ENCODE measurements at places on chromosomes 3 and 15. TPM values are rescaled to one million over a fixed set of nuclear protein-coding genes. Genes with fewer than 3 reads are reported as not detected.
A peak's percentile ranks its signal among the peaks of the same experiment; 100 is the strongest.

DNA sequence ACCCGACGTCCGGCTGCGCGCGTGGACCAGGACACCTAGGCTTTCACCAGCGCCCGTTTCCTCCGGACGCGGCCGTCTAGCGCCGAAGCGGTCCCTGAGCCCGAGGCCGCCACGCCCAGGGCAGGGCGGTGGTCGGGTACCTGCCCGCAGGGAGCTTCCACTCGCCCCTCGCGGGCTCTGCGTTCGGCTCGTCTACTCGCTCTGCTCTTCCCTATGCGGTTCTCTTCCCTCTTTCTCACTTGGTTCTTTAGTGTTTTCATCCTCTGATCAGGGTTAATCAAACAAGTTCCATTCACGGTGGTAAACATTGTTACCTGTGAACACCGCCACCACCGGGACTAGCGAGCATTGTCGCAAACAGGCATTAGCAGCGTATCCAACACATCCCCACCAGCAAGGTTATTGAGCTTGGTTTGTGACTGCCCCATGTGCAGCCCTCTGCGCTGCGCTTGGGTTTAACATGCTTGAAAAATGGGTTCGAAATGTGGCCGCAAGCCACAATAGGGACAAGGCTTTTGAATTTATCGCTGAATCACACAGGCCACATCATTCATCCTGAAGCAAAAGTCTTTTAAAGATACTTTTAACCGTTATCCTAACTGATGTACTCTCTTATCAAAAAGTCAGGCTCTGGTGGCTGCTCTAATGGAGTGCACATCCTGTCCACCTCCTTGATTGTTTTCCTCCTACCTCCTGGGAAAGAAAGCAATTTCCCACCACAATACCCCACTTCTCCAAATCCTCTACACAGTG, 843 bp upstream of the CD47 start:
- no peak for DNase-seq

GRCh38 chr3:102979682-102980354, 545.0 kb downstream of the ZPLD1 start:
- peak; percentile 88 for DNase-seq

DNA sequence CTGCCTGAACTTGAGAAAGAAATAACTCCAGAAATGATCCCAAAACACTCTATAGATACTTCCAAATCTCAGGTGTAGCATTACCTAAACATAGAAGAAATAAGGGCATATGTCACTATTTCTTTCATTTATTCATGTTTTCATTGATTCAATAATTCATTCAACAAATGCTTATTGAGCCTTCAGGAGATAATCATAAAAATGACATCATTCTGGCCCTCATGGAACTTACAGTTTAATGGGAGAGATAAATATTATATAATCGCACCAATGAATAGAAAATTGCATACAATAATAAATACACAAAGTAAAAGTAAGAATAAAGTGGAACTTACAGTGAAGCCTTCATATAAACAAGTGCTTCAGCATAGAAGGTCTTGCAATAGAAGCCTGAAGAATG, 58.1 kb upstream of the NR2F2 start:
- no peak for DNase-seq

DNA sequence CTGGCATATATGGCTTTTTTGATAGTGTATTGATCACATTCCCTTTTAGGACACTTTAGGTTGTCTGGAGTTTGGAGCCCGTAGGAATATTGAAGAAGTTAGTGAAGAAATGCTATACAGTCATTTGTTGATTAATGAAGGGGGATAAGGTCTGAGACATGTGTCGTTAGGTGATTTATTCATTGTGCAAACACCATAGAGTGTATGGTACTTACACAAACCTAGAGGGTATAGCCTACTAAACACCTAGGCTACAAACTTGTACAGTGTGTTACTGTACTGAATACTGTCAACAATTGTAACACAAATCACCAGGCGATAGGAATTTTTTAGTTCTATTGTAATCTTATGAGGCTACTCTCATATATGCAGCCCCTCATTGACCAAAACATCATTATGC, 3.3 kb downstream of the TPM1 start:
- no peak for DNase-seq

GRCh38 chr3:9008550-9009255, 45.4 kb upstream of the RAD18 start:
- no peak for DNase-seq

DNA sequence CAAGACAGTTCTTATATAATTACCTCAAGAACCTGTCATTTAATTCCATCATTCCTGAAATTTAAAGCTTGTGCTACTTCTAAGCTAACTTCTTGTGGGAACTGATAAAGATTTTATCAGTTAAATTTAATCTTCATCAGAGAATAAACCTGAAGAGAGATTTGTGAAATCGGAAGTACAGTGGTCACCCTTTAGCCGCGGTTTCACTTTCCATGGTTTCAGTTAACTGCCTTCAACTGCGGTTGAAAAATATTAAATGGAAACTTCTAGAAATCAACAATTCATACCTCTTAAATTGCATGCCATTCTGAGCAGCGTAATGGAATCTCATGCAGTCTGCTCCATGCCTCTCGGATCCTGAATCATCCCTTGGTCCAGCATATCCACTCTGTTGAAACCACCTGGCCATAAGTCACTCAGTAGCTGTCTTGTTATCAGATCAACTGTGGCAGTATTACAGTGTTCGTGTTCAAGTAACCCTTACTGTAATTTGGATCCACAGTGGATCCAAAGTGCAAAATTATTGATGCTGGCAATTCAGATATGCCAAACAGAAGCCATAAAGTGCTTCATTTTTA, 626.1 kb downstream of the CADM2 start:
- DNase-seq = no peak

- no peak for DNase-seq
Measured at GRCh38 chr15:33915571-33916407, 52.5 kb upstream of the CHRM5 start.

DNA sequence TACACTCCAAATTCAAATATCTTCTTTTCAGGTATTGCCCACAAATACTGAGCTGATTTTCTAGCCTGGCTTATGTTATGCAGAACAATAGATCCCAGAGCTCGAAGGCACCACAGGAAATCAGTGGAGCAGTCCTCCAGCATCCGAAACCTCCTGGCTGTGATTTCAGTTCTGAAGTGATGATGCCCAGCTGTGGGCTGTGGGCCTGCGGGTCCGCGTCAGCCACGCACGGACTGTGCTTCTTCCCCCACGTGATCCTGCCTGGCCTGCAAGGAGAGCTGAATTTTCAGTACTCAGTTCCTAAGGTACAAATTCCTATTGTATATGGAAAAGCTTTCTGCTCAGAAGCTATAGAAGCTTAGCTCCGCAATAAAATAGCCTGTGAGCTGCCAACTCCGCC, 96.2 kb downstream of the OCA2 start:
- no peak for DNase-seq

DNA sequence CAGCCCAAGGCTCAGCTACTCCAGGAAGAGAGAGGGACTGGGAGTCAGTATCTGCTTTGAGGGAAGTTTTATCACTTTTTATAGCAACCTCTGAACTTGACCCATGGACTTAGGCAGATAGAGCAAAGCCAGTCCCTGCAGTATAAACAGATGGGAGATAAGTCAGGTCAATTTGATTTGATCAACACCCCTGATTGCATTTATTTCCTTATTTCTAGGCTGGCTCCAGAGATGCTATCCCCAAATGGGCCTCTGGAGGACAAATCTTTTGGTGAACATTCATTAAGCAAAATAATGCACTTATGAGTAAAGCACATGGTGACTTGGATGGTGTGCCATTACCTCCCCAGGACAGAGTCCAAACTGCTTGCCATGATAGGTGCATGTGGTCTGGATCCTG, 8.9 kb upstream of the IDH3A start:
- DNase-seq = no peak

GRCh38 chr3:156171281-156172267, 51.2 kb downstream of the KCNAB1 start:
- DNase-seq = no peak

- DNase-seq = no peak
Measured at GRCh38 chr15:88220443-88221335, 35.9 kb downstream of the NTRK3 start.

- DNase-seq = no peak
Measured at GRCh38 chr15:36844534-36844998, 255.8 kb downstream of the MEIS2 start.

DNA sequence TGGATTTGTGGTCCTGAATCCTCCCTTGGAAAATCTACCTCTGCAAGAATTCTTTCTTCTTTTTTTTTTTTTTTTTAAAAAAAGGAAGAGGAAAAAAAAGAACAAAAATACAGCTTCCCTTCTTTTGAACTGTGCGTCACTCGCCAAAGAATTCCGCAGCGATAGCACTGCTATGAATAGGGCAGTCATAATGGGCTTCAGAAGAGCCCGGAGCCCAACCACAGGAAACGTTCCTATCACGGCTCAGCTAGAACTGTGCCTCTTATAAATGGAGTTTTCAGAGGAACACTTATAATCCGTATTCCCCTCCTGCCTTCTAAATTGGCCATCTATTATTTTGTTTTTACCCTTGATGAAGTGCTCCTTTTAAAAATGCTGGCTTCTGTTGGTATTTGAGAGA, 227.7 kb downstream of the ADAMTS17 start:
- DNase-seq = peak; percentile 46

DNA sequence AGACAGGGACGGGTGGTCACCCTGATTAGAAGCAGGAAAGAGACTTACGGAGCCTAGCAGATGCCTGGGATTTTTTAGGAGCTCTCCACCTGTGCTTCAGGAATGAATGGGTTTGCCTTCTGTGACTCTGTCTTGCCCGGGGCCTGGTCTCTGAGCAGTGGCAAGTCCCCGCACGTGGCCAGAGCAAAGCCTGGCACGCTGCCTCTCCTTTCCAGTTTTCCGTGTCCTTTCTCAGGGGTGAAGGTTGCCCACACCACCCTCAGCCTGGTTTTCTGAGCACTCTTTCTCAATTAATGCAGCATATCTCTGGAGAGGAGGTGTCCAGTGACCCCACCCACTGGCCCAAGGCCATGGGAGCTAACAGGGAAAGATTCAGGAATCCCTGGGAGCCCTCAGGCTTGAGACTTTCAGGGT, 14.5 kb upstream of the CHST14 start:
- DNase-seq = no peak

DNA sequence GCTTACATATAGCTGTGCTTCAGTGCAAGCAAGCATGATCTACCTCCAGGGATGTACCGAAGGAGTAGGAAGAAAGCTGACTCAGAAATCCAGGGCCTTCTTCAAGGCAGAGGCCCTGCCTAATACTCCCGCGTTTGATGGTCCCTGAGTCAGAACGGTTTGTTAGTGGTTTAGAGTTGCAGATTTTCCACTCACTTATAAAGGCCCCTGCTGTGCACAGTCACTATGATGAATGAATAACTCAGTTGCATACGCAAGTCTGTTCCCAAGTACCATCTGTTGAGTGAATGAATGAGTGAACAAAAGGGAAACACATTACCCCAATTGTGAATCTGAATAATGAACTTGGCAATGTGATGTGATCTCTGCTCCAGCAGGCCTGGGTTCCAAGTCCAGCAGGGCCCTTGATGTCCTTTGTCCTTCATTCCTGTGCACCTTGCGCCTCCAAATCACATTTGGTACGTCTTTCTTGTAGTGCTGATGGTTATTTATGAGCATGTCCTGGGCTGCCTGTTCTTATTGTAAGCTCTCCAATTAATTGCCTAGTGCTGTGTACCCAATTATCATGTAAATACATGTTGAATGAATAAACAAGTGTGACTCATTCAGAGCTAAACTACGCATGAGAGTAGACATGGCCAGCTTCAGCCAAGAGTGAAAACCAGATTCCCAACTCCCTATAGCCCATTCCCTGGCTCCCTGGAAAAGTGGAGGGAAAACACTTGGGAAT, 85.3 kb upstream of the LIMD1 start:
- no peak for DNase-seq

- no peak for DNase-seq
Measured at GRCh38 chr15:50431204-50431603, 7.0 kb downstream of the USP8 start.

GRCh38 chr15:51025454-51025846, 69.3 kb downstream of the TNFAIP8L3 start:
- DNase-seq = no peak

DNA sequence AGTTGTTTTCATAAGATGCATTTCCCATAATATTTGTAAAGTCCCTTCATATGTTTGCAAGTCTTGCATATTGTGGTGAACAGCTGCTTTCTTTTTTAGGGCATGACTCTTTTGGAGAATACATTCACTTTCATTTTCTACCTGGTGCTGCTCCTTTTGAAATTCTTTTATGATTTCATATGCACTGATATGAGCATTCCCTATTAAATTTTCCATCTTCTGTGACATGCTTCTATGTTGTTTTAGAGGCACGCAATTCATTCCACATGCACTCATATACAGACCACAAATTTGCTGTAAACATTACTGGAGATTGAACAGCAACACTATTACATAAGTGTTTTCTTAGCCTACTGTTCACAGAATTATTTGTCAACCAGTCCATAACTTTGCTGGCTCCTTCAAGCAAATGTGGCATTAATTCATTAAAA, 92.8 kb upstream of the TNFSF10 start:
- no peak for DNase-seq

- no peak for DNase-seq
Measured at GRCh38 chr15:28969511-28970085, 83.8 kb downstream of the APBA2 start.

DNA sequence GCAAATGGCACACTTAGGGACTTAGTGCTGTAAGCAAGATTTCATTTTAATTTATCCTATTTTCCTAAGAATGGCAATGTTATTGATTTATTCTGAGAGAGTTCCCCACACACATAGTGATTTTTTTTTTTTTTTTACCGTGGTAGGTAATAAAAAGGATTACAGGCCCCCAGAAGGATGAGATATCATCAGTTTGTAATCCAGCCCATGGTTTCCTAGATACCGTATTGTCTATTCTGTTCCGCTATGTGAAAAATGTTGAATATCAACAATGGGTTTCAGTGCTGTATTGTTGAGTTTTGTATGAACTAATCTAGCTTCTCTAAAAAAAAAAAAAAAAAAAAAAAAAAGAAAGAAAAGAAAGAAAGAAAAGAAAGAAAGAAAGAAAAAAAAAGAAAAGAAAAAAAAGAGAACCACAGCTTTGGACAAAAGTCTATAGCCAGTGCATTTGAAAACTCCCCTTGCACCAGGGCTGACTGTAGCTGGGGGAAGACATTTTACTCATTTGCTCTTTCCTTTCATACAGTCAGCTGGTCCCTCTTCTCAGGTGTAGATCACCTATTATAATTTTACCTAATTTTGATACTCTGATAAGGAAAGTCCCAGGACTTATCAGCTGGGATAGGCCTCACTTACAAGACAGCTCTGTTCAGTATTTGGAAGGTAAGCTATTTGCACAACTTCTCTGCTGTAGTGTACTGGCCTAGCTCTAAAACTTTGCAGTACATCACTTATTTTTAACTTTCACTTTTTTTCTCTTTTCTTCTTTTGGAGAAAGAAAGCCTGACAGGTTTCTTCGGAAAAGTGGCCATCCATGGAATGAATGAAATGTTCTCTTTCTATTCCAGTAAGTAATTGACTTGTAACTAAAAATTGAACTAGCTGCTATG, 101.4 kb upstream of the SOX2 start:
- no peak for DNase-seq

GRCh38 chr15:77057072-77057471, 13.8 kb downstream of the TSPAN3 start:
- DNase-seq = no peak

The VPS18 gene
- total RNA-seq = 22.2 TPM

The IMPG2 gene
- under 0.01 TPM for total RNA-seq

The RBP2 gene
- total RNA-seq = not detected

The CDHR4 gene
- 1.4 TPM for total RNA-seq

The IL5RA gene
- not detected for total RNA-seq

The DNASE1L3 gene
- 12.9 TPM for total RNA-seq

The GOLGA6L10 gene
- total RNA-seq = 0.20 TPM

The PLA2G4E gene
- not detected for total RNA-seq
